KG1 (cell line): ENCODE measurements at places on chromosomes 1 and 21.

DNA sequence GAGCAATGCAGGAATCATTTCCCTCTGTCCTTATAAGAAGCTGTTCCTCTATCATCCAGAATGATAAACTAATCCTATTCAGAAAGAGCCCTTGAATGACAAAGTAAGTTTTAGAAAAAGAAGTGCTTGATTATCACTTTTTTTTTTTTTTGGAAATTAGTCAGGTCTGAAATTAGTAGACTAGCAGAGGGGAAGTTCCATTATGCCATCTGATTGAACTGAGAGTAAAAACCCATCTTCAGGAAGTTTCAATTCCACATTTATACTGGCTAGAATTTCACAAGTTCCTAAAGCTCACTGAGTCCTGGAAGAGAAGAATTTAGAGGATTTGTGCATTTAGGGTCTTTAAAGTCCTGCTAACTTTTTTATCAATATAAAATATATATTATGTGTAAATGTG, 128.8 kb upstream of the COA6 start:
- no peak for DNase-seq

DNA sequence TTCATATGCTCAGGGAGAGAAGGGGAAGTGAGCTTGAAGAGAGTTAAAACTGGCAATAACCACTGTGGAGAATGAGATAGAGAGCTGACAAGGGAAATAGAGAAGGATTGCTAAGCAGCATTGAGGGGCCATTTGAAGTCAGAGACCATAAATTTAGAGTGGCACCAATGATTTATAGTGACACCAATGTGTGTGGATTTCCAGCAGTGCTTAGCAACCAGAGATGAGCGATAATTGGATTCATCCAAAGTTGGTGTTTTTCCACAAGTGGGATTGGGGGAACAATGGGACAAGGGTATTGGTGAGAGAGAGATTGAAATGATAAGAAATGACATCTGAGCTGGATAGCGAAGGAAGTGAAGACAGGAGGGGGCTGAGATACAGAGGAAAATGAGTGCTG, 114.1 kb downstream of the C1orf94 start:
- DNase-seq = no peak

DNA sequence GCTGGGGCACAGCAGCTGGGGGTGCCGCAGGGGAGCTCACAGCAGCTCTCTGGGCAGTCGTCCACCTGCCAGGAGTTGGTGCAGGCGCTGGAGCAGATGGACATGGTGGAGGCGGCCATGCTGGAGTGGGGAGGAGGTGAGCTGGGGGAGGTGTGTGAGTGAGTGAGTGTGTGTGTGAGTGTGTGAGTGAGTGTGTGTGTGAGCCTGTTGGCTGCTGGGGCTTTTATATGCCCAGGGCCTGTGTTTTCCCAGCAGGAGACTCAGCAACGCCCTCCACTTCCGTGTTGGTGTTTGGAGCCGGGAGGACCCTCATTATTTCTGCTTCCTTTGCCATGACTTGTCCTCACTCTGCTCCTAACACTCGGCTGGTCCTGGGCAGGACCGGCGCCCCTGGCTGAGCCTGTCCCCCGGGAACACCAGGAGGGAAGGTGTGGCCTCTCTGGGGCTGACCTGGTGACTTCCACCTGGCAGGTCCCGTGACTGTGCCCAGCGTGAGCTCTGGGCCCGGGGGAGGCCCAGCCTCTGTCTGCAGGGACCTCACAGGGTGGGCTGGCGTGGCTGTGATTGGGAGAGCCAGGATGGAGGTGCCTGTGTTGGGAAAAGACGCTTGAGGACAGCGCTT, at the start of gene KRTAP10-2:
KRTAP10-2 (minus strand) TSS at position 166 of the 622 bp plus-strand sequence; CDS start at position 119, 47 bp downstream.
- no peak for DNase-seq

DNA sequence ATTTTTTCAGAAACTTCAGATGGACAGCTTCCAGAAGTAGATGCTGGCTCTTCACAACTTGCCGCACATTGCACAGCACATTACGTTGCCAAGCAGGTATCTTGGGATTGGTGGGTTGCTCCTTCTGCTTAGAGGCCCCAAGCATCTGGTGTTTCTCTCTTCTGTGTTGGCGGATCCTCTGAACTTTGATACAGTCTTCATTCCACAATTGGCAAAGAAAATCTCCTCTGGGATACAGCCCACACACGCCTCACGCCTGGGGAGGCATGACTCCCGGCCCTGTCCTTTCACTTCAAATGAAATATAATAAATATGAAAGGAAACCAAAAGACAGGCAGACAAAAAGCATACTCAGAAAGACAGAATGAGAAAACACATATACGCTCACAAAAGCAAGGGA, 72.3 kb upstream of the PPP2R5A start:
- DNase-seq = no peak

GRCh38 chr1:41917835-41918449, 780 bp downstream of the HIVEP3 start:
- DNase-seq = no peak

DNA sequence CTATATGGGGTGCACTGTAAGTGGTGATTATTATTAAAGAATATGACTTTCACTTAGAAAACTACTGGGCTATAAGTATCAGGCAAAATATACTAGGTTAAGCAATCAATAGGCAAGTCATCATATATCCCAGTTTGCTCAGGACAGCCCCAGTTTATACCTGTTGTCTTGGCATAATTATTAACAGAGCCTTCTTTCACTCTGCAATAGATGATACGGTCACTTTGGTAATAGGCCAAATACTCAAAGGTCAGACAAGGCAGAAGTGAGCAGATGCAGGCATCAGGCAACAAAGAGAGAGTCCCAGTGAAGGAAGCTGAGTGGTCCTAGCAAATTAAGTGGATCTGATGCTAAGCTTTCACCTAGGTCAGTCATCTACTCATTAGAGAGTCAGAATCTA, 599.9 kb downstream of the LMO4 start:
- no peak for DNase-seq

DNA sequence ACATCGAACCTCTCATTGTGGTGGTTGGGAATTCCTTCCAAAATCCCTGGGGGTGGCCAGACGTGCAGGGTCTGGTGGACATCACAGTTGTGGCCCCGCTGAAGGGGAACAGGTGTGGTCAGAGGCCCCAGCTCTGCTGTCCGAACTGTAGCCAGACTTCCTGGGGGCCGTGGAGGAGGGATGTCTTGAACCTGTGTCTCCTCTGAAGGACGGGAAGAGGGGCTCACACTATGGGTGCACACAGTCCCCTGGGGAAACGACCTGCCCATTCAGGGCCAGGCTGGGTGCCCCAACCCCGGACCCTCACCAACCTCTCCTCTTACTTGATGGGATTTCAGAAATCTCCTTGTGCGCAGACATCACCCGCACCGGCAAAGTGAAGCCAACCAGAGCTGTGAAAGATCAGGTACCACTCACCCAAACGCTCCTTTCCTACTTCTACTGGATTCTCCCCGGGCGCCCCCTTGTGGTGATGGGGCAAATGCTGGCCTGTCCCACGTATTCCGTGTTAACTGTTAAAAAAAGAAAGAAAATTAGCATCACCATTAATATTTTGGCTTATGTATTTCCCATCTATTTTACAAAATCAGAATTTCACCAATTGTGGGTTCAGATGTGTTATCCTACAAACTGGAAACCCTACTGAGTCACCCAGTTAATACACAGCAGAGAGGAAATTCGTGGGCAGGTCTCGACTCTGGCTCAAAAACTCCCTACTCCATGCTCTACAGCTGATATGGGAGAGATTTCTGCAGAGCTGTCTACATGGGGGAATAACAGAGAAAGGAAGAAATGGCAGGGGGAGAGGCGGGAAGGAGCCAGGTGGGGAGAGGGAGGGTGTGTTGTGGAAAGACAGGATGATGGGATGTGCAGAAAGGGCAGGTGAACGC, 28.1 kb downstream of the PADI4 start:
- DNase-seq = peak; percentile 59

GRCh38 chr21:37535672-37536071, 169.1 kb downstream of the DYRK1A start:
- no peak for DNase-seq

- no peak for DNase-seq
These were observed 14.0 kb downstream of the AGRN start for GRCh38 chr1:1033731-1034438.

DNA sequence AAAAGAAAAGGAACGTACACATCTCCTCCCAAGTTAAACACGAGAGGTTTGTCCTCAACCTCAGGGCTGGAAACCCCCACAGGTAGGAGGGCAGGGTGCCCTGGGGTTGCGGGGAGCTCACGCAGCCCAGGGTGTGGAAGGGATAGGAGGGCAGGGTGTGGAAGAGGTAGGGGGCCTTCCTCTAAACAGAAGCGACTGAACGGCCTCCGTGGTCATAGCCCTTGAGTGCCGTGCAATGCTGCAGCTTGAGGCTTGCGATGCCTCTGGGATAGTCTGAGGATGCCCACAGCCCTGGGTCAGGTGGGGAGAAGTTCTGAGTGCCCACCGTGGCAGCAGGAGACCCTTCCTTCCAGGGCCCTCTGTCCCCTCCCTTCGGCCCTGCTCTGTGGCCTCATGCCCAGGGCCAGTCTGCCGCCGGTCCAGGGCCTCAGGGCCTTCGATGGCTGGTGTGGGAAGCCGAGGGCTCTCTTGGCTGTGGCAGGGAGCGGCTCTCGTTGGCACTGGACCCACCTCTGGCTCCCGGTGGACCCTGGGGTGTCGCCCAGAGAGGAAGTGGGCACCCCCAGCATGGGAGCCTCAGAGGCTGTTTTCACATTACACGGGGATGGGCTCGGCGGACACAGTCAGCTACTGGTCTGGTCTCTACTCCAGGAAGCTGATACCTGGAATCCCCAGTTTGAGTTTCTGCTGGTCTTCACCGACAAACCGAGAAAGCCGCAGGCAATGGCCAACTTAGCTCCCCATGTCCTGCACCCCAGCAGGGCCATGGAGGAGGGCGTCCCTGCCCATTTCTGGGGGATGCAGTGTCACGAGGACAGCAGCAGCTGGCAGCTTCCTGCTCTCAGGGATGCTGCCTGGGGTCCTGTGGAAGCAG, 6.4 kb upstream of the CDK11B start:
- no peak for DNase-seq

- DNase-seq = no peak
These were observed 68.5 kb upstream of the SDC3 start for GRCh38 chr1:30977105-30977504.

GRCh38 chr1:93171549-93172034, 8.6 kb downstream of the TMED5 start:
- no peak for DNase-seq

GRCh38 chr1:162689745-162690671, 57.7 kb downstream of the DDR2 start:
- no peak for DNase-seq

DNA sequence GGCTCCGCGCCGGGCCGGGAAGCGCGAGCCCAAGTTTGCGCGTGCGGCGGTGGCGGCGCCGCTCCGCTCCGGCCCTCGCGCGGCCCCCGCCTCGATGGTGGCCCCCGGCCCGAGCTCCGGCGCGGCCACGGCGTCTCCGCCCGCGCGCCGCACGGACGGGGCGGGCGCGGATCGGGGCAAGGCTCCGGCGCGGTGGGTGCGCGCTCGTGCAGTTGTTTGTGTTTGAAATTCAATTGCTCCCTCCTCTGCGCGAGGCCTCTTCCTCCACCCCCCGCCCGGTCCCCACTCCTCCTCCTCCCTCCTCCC, at the start of gene HDGF:
HDGF (minus strand) TSS at position 225 of the 306 bp plus-strand sequence. CDS start 246 bp downstream, outside the sequence.
- no peak for DNase-seq

DNA sequence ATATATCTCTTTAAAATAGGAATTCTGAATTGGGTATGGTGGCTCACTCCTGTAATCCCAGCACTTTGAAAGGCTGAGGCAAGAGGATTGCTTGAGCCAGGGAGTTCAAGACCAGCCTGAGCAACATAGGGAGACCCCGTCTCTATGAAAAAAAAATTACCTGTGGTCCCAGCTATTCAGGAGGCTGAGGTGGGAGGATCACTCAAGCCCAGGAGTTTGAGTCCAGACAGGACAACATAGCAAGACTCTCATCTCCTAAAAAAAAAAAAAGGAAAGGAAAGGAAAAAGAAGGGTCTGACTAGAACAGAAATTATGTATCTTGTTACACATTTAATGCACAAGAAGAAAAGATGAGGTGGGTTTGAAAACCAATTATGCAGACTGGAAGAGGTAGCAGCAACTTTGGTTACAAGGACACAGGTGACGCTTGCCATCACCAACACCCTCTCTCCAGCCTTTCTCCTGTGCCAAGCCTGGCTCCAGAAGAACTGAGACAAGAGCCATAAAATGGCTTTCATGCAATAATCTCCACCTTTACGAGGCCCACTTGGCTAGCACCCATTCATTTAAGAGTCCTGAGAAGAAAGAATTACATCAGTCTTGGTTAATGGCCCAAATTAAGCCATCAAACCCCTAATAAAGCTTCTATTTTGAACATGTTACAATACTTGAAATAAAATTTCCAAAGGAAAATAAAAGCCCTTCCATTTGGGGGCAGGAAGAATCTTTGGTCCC, 4.8 kb upstream of the SELENBP1 start:
- DNase-seq = no peak

DNA sequence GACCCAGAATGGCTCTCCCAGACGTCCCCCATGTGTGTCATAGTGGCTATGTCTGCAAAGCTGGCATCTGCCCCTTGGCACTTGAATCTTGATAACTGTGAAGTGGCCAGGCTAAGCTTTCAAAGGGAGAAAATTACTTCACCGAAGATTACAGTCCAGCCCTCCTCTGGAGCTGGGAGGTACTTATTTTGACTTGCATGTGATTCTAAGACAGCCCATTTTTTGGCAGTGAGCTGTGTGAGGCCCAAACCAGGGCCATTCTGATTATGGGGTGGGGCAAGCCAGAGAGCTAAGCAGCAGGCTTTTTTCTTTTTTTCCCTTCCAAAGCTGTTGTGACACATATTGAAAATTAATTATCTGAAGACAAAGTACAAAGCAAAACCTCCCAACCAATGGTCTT, 42.1 kb upstream of the C8B start:
- no peak for DNase-seq

DNA sequence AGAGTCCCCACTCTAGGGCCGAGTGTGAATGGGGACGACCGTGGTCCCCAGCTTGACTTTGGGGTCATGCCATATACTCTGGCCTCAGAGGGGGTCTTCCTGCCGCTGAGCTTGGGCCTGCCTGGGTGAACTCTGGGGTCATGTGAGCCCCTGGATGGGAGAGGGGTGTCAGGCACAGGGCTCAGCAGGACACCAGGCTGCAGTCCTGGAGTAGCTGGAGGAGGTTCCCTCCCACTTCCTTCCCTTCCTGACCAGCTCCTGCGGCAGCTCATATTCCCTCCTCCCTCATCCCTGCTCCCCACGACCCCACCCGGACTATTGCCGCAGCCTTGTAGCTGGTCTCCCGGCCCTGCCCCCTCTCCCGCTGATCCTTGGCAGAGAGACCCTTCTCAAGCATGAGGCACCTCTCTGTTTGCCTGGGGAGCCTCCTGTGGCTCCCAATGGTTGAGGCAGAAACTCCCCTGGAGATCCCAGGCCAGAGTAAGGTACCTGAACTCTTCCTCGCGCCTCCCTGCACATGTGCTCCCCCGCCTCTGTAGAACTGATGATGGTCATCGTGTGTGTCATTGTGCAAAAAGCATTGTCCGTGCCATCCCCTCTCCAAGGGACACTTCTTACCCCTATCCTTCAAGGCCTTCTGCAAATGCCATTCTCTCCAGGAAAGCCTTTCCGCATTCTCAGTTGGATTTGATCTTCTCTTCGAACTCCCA, 1.8 kb downstream of the TNFRSF1B start:
- no peak for DNase-seq

- DNase-seq = no peak
These were observed 59.9 kb upstream of the PRRX1 start for GRCh38 chr1:170604065-170604464.

GRCh38 chr1:103783944-103784377, 34.3 kb downstream of the AMY1C start:
- DNase-seq = no peak

- DNase-seq = no peak
These were observed 259.9 kb downstream of the HHIPL2 start for GRCh38 chr1:222288053-222288452.
